ENCODE measurements at places on chromosomes 11 and 22.
A peak's percentile ranks its signal among the peaks of the same experiment; 100 is the strongest.

DNA sequence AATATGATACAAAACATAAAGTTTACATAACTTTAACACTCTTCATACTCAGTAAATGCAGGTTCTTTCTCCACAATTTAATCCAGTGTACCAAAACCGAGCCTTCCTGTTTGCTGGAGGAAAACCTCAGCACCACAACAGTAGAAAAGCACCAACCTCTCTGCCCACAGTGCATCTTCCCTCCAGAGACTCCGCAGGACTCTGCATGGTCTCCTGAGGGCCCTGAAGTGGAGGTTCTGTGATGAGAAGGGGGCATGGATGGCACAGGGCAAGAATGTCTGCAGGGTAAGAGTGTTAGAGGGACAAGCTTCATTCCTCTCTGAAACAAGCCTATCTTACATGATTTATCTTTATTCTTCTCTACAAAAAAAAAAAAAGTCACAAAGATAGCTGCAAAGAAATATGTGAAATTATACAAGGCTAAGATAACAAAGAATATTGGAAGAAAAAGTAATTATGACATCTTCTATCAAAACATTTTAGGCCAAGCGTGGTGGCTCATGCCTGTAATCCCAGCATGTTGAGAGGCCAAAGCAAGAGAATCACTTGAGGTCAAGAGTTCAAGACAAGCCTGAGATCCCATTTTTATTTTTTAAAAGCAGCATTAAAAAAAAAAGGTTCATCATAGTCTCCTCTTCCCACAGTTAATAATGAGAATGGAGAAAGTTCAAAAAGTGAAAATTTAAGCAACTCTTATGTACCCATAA lies 102.0 kb downstream of the VPREB1 start:
- DNase-seq: no peak

DNA sequence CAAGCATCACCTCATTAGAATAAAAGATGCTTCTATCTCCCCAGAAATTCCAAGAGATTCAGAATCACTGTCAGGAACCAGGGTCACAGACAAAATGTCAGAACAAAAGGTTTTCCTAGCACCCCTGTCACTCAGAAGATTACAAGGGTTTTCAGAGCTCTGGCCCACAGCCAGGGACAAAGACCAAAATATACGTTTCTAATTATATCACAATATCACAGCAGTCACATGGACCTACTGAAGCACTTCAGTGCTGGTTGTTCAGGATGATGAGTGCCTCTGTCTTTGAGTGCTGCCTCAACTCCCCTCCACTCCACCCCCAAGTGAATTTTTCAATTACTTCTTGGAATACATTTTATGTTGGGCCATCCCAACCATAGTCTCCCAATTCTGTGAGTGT lies 21.9 kb upstream of the RTL6 start:
- DNase-seq: no peak

- no peak for DNase-seq
Measured at GRCh38 chr11:115996125-115996807, 492.1 kb upstream of the CADM1 start.

DNA sequence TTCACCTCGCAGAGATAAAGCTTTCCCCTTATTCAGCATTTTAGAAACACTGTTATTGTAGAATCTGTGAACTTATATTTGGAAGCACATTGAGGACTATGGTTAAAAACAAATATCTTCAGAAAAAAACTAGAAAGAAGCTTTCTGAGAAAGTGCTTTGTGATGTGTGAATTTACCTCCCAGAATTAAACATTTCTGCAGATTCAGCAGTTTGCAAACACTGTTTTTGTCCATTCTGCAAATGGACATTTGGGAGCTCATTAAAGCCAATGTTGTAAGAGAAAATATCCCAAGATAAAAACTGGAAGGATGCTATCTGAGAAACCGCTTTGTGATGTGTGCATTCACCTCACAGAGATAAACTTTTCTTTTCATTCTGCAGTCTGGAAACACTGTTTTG lies 272.7 kb downstream of the OR4A5 start:
- no peak for DNase-seq

GRCh38 chr11:128058580-128059208 lies 528.7 kb downstream of the ETS1 start:
- no peak for DNase-seq

- no peak for DNase-seq
Measured at GRCh38 chr11:15761235-15761634, 595.1 kb downstream of the SOX6 start.

DNA sequence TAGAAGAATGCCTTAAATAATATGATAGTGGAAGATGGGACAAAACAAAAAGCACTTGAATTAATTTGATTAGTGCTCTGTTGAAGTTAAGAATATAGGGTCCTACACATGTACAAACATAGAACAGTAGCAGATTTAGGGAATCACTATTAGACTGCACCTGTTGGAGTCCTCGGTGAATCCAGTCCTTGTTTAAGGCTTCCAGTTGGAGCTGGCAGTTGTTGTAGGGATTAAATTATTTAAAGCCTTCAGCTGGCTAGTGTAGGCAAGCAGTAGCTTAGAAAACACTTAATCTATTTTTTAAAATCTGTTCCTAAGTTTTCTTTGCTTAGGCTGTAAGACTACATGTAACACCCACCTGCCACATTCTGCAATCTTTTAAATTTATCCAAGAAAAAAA lies 24.5 kb upstream of the CSTF3 start:
- no peak for DNase-seq

- no peak for DNase-seq
Measured at GRCh38 chr11:119307219-119307618, 9.7 kb downstream of the MCAM start.

- no peak for DNase-seq
Measured at GRCh38 chr22:11627436-11627797, 3900.6 kb upstream of the OR11H1 start.

DNA sequence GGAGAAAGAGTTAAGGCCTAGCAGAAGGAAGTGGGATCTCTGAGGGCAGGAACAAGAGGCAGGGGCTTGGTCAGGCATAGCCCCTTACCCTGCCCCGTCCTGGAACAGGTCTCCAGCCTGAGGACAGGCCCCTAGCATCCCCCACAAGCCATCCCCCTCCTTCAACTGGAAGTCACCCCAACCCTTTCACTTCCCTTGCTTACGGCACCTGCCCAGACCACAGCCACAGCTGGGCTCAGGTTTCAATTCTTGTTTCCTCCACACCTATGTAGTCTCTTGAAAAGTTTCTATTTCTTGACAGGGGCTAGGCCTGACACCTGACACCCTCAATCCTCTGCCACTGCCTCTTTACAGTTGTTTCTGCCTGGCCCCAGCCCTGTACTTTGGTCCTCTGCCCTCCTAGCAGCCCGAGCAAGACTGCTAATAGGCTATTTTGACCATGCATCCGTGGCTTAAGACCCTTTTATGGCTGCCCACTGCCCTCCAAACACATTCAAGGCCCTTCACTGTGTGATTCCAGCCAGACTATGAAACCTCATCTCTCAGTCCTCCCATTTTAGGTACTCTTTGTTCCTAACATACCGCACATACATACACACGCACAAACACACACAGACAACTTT lies 10.9 kb upstream of the FCHSD2 start:
- no peak for DNase-seq

DNA sequence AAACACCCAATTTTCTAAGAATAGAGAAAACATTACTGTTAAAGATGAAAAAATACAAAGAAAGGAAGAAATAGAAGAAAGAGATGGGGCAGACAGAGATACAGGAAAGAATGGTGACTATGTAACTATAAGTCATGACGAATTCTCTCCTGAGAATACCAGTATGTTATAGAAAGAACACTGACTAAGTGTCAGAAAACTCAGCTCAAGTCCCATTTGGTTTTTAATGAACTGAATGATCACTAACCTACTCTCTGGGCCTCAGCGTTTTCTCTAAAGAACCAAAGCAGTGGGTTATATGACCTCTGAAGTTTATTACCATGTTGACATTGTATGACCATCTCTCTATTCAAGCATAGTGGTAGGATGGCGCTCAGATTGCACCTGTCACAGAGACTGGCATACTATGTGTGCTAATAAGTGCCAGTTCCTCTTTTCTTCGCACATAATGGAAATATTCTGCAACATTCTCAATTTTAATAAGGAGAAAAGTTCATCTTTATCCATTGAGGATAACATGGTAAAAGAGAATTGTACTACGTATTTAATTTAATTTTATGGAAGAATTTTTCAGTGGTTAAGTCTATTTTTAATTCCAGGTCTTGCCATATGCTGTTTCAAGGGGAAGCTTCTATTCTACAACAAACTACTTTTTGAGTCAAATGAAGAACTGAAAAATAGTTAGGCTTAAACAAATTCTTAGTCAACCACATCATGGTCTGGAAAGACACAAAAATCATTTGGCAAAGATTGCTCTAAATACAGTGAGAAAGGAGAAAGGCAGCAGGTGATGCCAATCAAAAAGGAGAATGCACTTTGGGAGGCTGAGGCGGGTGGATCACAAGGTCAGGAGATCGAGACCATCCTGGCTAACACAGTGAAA lies 25.0 kb upstream of the EED start:
- DNase-seq: no peak

DNA sequence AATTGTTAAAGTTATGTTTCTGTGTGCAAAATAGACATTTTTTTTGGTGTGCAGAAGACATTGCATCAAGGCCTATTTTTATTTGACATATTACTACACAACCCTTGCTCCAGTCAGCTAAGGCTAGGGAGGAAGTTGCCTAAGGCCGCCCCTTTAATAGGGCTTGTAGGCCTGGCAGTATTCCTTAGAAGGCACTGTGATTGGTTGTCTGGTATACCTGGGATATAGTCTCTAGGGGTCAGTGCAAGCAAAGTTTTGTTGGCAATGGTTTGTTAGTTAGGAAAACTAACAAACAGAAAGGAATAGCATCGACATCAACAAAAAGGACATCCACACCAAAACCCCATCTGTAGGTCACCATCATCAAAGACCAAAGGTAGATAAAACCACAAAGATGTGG lies 16.9 kb downstream of the CCDC15 start:
- no peak for DNase-seq

DNA sequence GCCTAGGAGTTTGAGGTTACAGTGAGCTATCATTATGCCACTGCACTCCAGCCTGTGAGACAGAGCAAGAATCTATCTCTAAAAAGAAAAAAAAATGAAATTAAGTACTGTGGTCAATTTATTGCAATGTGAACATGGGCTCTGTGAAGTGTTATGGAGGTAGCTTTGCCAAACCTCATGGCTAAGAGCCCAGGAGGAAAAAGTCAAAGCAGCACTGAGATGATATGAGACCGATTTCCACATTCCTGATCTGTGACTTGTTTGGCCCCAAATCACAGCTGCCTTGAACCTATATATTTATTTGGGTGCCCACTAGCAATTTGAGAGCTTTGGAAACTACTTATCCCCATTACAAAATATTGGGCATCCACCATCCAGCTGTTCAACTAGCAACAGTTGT lies 29.8 kb upstream of the TMEM135 start:
- no peak for DNase-seq

- no peak for DNase-seq
Measured at GRCh38 chr22:45787759-45788158, 116.1 kb downstream of the ATXN10 start.

GRCh38 chr11:47998733-47999359 lies 18.5 kb downstream of the PTPRJ start:
- no peak for DNase-seq

- DNase-seq: no peak
Measured at GRCh38 chr22:27896245-27896644, 22.8 kb downstream of the PITPNB start.

- DNase-seq: no peak
Measured at GRCh38 chr22:31830721-31831070, 76.9 kb downstream of the DEPDC5 start.

DNA sequence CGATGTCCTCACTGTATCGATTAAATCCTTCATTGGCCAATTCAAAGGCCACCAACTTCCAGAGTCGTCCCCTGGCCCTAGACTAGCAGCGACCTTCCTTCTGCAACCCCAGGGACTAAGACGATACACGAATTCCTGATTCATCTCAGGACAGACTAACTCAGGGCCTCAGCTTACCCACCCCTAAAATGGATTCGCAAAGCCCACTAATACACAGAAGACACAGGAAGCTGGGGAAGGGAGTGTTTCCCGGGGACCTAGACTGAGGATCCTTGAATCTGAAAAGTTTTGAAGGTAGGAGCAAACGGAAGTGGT lies 509 bp downstream of the LAMTOR1 start:
- no peak for DNase-seq

GRCh38 chr11:105045676-105046296 lies 651 bp upstream of the CARD16 start:
- no peak for DNase-seq

DNA sequence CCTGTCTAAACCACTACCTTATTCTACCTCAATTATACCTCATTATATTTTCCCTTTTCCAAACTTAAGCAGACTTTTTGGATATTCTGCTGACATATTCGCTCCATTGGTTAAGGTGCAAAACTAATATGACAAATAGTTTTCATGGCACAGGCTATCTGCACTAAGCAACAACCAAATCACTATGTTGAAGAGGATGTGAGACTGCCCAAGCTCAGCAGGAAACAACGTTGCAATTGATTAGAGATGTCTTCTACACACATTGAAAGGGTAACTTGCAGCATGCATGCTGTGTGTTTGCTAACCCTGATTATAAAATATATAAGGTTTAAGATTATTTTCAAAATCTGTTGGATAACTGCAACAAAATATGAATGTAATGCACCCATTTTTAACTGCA lies 61.6 kb downstream of the STK33 start:
- no peak for DNase-seq

GRCh38 chr11:105960252-105961245 lies 61.5 kb downstream of the MSANTD4 start:
- no peak for DNase-seq

DNA sequence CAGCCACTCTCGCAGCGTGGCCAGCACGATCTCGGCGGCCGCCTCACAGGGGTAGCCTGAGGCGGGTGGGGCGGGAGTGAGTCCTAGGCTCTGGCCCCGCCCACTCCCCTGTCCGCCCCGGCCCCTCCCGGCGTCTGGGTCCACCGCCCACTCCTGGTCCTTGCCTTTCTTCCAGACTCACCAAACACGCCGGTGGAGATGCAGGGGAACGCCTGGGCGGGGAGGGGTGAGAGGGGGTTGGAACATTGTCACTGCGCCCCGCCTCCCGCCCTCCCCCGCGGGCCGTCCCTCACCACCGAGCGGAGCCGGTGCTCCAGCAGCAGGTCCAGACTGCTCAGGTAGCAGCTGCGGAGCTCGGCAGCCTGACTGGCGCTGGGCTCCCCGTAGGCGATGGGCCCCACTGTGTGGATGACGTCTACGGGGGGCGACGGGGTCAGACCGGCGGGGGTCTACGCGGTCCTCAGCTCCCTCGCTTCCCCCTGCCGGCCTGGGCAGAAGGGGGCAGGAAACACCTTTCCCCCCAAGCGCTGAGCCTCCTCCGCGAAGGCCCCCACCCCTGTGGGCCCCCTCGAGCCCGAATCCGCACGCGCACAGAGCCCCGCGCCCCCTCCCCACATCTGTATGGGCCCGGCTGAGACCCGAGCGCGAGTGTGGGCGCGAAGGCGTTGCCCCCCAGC lies 13.2 kb downstream of the OTUB1 start:
- DNase-seq: peak; percentile 57

GRCh38 chr11:34926831-34927132 lies 10.4 kb downstream of the PDHX start:
- no peak for DNase-seq

DNA sequence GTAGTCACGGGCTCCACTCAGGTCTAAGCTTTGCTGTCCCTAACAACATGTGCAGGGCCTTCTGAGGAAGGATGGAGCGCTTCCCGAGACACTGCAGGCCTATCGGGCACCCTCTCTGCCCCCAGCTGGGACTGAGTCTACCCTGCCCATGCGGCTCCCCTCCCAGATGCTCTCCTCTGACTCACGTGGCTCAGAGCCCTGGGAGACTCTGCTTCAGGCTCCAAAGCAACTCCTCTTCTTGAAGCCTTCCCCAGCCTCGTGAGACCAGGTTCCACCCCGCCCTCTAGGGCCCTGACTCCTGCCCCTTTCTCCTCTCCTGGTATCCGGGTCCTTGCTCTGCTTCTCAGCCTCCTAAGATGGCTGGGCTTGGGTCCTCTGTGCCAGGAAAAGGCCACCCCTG lies 28.4 kb upstream of the ARFGAP3 start:
- no peak for DNase-seq
